ENCODE measurements at places on chromosomes 11 and 22.
A peak's percentile ranks its signal among the peaks of the same experiment; 100 is the strongest.

DNA sequence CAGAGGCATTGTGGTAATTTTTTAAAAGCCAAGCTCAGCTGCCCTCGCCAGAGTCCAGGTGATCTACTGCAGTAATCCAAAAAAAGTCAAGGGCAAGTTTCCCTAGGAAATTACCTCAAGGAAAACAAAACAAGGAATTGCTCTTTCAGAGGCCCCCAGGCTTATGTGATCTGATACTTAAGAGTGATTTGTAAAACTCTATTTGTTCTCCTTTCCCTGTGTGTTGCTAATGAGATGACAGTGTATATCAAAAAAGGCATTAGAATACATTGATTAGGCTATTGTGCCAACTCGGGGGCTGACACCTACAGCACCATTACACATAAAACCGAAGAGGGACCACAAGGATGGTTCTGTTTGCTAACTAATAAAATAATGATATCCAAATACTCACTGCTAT, 44.5 kb upstream of the CHRM4 start:
- no peak for DNase-seq

GRCh38 chr11:33377412-33378370, 120.5 kb downstream of the HIPK3 start:
- no peak for DNase-seq

DNA sequence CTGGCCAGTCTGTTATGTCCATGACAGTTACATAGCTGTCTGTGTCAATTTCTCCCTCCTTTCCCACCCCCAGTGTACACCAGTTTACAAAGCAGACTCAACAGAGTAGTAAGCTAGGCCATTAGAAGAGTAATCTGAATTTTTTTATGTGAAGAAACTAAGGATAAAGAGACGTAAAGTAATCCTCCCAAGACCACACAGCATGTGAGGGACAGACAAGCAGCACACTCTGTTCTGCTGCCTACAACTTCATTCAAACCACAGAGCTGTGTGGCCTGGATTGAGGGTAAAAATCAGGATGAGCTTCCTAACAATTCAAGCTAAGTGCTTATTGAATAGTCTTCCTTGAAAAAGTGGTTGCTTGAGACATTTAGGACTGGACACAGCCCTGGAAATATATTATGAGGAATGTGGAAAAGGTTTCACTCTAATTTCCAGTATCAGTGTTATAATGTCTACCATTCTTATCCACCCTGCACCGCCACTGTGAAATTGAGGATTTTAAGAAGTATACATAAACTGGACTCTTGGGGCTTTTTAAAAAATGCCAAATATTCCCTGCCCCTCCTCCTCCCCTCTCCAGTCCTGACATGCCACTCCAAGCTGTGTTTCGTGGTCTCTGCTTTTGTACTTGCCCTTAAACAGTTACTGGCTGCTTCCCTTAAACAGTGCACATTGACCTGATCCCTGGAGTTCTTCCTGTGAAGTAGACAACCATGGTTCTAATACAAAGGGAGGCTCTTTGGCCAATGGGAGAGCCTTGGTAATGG, 40.9 kb downstream of the EXT2 start:
- DNase-seq: no peak

DNA sequence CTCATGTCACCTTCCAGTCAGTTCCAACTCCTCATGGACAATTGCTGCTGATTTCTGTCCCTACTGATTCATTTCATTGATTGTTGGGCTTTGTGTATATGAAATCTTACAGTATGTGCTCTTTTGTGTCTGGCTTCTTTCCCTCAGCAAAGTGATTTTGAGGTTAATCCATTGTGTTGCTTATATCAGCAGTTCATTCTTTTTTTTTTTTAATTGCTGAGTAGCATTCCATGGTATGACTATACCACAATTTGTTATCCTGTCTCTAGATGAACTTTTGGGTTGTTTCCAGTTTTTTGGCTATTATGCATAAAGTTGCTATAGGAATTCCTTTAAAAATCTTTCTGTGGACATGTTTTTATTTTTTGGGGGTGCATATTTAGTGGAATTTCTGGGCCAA, 59.9 kb downstream of the NXPE1 start:
- no peak for DNase-seq

DNA sequence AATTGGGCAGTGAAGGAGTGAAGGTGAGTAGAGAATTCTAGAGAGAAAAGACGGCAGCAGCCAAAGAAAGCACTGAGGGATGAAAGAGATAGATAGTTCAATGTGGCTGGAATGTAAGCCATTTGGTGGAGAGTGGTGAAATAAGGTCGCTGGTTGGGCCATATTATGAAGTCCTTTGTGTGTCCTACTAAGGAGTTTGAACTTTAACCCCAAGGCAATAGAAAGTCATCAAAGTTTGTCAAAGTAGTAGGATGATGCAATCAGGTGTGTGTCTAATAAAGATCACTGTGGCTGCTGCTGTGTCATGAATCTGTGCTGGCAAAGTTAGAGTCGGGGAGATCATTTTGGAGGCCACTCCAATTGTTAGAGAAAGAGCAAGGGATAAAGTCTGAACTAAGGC, 18.7 kb downstream of the RNF121 start:
- DNase-seq: no peak

GRCh38 chr22:44369293-44369661, 56.5 kb upstream of the SHISAL1 start:
- DNase-seq: no peak

GRCh38 chr11:47856186-47856585, 8.0 kb upstream of the NUP160 start:
- no peak for DNase-seq

- DNase-seq: no peak
Measured at GRCh38 chr11:95888439-95888838, 35.5 kb downstream of the MTMR2 start.

- no peak for DNase-seq
Measured at GRCh38 chr11:134139303-134139872, 70.5 kb downstream of the JAM3 start.

GRCh38 chr11:112958670-112959069, 2.5 kb upstream of the NCAM1 start:
- DNase-seq: peak; percentile 49

- no peak for DNase-seq
Measured at GRCh38 chr11:67041602-67042001, 15.0 kb upstream of the RHOD start.

- no peak for DNase-seq
Measured at GRCh38 chr22:49415151-49415951, 412.3 kb downstream of the BRD1 start.

- no peak for DNase-seq
Measured at GRCh38 chr11:78704811-78705210, 130.1 kb upstream of the NARS2 start.

DNA sequence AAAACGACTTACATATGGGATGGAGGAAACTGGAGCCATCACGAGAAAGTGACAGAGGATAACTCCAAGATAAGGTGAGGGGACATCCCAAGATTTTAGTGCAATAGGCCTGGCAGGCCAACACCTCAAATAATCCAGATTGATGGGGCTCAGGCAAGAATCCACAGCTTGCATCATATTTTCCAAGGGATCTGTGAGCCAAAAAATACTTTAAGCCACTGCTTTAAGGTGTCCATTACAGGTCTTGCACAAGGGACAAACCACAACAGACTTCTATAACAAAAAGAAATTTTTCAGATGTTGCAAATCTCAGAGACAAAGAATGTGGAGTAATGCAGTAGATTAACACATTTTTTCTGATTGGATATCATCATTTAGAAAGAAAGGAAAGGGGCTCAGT, 45.6 kb downstream of the DENND5A start:
- DNase-seq: no peak
